NCI-H1417 (cell line): ENCODE measurements at places on chromosomes 6 and 20.

GRCh38 chr6:155050311-155050710 is 55.2 kb downstream of the TIAM2 start:
- no peak for DNase-seq

DNA sequence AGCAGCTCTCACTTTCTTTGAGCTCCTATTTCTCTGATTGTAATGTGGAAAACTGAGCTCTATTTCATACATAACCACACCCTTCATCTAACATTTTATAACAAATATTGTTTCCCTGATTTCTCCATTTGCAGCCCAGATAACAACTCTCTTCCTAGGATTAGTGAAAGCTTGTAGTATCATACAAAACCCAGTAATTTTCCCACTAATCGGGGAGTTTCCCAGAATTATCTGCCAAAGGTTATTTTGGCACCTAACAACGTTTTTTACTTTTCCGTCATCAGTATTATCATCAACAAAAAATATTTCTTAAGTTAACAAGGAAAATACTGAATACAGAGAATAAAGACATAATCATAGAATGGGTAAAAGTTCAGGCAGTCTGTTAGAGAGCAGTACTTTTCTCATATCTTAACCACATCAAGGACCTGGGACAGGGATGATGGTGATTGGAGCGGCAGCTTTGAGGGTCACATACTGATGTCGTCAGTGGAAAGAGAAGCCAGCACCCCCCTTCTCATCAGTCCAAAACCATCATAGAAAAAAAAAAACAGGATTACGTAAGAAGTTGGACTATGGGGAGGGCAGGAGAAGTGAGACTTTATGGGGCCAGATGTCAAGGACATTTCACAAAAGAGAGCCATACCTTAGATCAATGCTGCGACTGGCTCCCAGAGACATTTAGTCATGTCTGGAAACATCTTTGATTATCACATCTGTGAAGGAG is 166.1 kb upstream of the TNFAIP3 start:
- no peak for DNase-seq

- no peak for DNase-seq
These were observed 431.9 kb upstream of the RGS17 start for GRCh38 chr6:153563001-153563400.

DNA sequence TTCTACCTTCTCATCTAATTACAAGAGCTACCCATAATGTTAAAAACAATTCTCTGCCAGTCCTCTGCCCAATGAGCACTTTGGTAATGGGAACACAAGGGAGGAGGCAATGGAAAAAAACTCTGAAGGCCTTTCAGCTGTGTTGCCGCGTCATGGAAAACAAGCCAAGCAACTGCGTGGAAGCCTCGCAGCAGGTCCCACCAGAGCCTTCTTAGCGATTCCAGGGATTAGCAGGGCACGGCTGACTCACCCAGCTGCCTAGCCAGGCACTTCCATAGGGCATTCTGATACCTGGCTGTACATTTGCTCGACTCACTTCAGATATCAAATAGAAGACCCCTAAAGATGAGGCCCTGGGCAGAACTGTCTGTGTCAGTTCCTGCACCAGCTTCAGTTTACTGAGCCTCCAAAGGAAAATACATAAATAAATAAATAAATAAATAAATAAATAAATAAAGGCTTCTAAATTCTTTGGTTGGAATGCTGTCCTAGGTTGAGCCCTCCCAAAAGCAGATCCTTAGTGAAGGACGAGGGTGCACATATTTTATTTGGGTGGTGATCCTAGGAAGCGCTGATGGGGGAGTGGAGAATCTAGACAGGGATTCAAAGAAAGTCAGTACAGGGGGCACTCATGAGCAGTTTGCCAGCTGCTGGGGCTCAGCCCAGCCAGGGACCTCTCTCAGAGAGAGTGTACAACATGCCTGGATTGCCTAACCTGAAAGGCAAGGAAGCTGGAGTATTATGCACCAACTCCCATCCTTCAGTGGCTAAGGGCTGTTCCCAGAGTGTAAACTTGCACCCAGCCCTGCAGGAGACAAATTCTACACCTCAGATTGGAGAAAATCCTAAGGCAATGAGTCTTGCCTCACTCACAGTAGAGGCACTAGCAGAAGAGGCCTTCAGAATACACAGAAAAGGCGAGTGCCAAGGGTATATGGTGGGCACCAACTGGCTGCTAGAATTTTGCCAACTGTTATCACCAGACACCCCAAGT is 18.2 kb downstream of the SNAP25 start:
- no peak for DNase-seq

GRCh38 chr20:32050851-32051556 is 1.0 kb upstream of the HCK start:
- no peak for DNase-seq
